ENCODE measurements at places on chromosomes 6 and 20.

DNA sequence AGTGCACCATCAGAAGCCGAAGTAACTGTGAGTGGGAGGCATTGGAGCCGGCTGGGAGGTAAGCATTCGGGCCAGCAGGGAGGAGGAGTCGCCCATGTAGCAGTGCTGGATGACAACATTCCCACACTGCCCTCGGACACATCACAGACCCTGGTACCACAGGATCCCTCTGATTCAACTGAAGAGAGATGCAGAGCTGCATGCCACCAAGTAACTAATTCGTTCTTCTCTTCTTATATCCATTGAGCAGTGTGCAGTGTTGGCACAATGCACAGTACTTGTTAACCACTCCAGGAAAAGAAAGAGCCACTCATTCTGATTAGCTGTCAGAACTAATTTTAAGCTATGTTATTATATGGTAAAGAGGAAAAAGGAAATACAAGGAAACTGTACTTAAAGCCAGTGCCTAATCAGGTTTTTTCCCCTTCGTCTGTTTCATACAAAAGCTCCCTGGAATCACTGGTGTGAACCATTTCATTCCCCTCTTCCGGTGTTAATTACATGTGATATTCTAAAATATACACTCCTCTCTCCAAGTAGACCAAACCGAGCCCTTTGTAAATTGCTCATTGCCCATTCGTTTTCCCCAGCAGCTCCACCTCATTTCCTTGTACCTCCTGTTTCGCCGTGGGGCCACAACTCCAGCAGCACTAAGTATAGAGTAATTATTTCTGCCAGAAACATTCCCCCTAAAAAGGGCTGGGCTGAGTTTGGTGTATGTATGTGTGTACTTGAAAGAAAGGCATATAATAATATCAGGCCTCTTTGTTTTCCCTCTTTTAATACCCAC lies 32.4 kb upstream of the ADTRP start:
- DNase-seq = no peak

- DNase-seq = no peak
Observed at GRCh38 chr6:44253307-44254101, 3.8 kb downstream of the SLC35B2 start.

GRCh38 chr6:154842833-154843232 lies 109.6 kb downstream of the SCAF8 start:
- no peak for DNase-seq

DNA sequence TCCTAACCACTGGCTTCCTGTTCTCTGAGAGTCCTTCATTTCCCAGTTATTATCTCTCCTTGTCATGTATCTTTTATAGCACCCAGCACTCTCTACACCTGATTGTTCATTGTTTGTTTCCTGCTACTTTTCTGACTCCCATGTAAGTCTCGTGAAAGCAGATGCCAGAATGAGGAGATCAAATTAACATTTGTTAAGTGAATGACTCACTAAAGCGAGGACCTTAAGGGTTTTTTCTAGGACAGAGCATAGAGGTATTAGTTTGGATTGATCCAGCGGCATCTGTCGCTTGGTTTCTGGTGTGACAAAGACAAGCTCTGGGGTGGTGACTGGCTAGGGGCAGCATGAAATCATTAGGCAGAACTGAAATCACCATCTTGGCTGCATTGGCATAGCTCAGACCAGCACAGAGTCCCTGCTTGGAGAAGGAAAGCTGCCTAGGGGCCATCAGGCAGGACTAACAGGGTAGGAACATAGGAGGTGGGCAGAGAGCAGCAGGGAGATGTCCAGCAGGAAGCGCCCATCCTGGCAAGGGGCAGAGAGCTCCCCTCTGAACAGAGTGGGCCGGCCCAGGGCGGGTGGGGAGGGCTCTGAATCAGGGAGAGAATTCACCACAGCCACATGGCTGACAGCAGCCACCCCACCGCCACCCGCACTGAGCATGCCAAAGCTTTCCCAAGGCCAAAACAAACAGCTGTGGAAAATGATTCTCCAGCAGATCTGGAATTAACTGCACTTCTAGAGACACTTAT lies 97.1 kb upstream of the CEP85L start:
- no peak for DNase-seq

- DNase-seq = no peak
Observed at GRCh38 chr6:106220485-106220884, 105.1 kb downstream of the ATG5 start.

DNA sequence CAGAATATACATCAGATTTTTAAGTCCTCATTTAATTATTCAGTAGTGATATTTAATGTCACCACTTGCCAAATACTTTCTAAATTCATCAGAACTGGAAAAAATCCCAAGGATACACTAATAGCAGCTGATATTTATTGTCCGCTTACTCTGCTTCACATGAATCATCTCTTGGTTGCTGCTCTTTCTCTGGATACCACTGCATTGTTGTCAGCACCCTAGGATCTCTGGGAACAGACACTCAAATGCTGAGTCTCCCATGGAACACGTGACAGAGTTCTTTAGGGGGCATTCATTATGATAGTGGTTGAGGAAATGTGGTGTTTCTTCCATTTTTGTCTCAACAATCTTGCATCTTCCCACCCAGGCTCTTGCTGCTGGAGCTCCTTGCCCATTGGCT lies 318.0 kb downstream of the RFPL4B start:
- DNase-seq = no peak

- DNase-seq = no peak
Observed at GRCh38 chr6:33211666-33212422, 3.5 kb downstream of the RING1 start.

GRCh38 chr6:40000964-40001515 lies 66.8 kb upstream of the MOCS1 start:
- DNase-seq = no peak

GRCh38 chr6:168703990-168704389 lies 263.0 kb downstream of the SMOC2 start:
- DNase-seq = no peak

DNA sequence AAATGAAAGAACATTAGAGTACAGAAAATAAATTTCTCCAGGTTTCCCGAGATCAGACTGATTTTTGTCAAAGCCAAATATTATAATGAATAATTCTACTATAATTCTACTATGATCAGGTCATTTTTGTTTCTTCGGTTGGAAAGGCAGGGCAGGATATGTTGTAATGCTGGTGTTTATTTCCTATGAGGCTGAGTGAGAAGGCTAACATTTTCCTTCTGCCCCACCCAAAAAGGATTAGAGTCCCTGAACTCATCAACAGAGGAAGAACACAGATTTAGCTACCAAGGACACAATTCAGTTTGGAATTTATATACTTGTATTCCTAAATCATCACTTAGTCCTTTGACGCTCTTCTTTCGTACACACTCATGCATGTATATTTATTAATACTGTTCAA lies 318.9 kb downstream of the SYNE1 start:
- no peak for DNase-seq

- no peak for DNase-seq
Observed at GRCh38 chr6:111663692-111664564, 58.2 kb upstream of the TRAF3IP2 start.

DNA sequence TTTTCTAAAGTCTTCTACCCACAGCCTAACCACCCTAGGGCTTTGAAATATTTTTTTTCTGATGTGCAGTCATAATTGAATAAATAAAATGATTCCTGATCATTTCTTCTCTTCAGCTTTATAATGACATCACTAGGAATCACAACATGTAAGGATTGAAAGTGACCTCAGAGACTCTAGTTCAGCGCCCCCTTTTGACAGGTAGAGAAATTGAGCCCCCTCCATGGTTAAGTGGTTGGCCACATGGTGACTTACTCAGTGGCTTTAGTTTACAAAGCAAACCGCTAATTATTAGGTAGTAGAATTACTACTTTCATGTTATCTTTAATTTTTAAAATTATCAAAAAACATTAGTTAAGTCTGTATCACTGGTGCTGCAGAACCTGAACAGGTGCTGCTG lies 13.3 kb upstream of the SLC2A12 start:
- DNase-seq = no peak

GRCh38 chr6:126015863-126016262 lies 29.5 kb downstream of the TRMT11 start:
- DNase-seq = no peak

DNA sequence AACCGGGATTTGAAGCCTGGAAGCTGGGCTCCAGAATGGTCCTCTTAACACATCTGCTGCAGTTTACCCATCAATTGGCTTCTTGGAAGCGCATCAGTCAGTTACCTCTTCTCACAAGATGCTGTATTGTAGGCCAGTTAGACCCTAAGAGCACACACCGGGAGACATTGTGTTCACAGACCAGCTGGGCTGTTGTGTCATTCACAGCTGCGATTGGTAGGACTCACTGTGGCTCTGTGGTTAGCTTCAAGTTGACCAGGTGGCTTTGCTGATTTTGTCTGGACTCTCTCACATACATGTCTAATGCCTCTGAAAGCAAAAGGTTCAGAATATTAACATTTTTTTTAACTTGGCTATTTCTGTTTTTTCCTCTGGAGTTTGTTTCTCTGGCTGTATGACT lies 64.8 kb downstream of the SNX9 start:
- no peak for DNase-seq

GRCh38 chr6:50305660-50306059 lies 255.9 kb upstream of the DEFB112 start:
- no peak for DNase-seq

DNA sequence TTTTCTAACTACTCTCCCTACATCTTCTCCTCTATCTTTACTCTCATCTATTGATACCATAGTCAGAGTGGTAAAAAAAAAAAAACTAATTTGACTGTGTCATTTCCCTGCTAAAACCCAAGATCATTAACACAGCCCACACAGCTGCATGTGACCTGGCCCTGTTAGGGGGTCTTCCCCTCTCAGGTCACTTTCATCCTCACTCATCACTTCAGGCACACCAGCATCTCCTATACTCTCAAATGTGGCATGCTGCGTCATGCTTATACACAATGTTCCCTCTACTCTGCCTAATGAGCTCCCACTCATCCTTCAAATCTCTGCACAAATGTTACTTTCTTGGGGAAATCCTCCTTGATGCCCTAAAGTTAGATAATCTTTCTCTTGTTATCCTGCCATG lies 86.8 kb downstream of the CDK19 start:
- DNase-seq = no peak

DNA sequence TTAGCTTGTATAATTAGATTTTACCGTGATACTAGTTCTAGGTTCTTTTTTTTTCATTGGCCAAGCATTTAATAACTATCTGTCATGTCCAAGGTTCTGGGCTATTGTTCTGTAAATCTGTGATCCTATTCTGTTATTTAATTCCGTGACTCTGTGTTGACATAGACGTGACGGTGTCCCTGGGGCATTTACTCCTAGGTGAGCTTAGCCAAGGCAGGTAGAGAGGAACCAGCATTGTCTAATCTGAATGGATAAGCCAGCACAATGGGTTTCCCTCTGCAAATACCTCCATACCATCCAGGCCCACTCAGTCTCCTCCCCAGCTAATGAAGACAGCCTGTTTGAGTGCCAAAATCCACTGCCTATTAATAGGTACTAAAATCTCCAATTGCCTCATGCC lies 8.9 kb upstream of the CDSN start:
- no peak for DNase-seq

GRCh38 chr20:62210496-62210855 lies 9.6 kb downstream of the HRH3 start:
- DNase-seq = no peak

DNA sequence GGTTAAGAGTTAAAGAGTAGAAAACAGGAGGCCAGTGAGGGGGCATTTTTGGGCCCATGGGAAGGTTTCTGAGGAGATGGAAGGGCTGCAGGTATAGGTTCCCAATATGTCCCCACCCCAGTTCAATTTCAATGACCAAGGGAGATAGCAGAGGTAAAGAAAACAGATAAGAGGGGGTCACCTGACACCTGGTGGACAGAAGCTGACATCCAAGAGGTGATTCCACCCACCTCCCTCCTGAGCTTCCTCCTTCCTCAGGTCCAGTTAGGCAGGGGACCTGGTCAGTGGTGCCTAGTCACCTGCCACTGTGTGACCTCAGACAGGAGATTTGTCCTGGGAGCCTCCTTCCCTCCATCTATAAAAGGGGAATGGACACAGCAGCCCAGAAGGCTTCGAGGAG lies 29.5 kb upstream of the MAS1L start:
- DNase-seq = no peak

DNA sequence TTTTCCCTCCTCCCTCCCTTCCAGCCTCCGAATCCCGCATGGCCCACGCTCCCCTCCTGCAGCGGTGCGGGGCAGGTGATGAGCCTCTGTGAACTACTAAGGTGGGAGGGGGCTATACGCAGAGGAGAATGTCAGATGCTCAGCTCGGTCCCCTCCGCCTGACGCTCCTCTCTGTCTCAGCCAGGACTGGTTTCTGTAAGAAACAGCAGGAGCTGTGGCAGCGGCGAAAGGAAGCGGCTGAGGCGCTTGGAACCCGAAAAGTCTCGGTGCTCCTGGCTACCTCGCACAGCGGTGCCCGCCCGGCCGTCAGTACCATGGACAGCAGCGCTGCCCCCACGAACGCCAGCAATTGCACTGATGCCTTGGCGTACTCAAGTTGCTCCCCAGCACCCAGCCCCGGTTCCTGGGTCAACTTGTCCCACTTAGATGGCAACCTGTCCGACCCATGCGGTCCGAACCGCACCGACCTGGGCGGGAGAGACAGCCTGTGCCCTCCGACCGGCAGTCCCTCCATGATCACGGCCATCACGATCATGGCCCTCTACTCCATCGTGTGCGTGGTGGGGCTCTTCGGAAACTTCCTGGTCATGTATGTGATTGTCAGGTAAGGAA lies at the start of gene OPRM1:
Gene OPRM1 (plus strand): TSS at position 10 of the 612 bp plus-strand sequence. CDS start 305 bp downstream, at position 315.
- no peak for DNase-seq

DNA sequence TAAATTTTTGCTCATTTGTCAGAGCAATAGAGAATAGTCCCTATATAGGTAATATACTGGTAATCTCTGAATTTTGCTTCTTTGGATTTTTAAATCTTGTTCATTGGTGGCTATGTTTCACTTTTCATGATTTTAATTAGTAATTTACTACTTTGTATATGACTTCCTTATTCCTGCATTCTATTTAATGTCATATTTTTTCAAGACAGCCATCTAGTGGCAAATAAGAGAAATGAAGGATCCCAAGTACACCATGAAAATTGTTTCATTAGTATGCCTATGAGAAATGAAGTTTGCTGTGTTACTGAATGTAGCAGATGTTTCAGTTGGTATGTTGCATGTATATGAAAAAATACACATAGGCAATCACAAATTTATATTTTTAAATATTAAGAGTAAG lies 82.4 kb downstream of the ZNF292 start:
- peak; percentile 7 for DNase-seq

GRCh38 chr6:53544217-53544469 lies 758 bp downstream of the GCLC start:
- no peak for DNase-seq

DNA sequence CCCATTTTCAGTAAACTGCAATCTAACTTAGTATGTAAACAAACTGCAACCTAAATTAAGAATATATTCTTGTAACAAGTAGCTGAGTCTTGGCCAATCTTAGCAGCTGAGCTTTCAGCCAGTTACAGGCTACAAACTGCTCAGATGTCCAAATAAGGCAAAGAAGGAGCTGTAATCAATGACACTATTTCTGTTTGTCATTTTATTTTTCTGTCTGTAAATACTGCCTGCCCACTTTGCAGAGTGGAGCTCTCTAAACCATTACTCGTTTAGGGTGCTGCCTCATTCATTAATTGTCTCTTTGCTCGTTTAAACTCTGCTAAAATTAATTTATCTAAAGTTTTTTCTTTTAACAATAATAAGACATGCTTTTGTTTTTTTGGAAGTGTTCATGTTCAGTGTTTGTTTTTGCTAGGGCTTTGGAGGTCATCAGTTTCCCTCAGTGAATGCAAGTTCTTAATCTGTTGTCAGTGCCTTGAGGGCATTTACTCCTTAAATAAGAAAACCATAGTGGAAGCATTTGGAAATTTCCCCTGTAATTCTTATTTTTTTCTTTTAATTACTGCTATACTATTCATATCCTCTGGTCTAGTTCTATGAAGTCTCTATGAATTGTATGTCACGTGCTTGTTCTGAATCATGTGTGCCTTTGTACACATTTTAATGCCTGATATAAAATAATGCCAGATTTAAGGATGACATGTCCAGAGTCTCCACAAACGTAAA lies 3.6 kb upstream of the PRL start:
- no peak for DNase-seq
